NCI-H2107 (cell line): ENCODE measurements at places on chromosomes 11 and 22.

GRCh38 chr11:2461956-2462542, 17.2 kb downstream of the KCNQ1 start:
- no peak for DNase-seq

DNA sequence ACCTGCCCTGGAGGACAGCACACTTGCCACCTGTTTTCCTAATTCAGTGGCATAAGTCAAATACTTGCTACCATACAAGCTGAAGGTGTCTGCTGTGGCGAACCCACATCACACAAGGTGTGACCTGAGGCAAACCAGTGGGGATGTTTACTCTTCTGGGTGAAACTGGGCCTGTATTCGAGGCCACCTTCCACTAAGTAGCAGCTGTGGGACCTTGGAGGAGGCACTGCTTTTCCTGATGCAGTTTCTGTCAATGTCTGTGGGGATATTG, 927.4 kb downstream of the BRD1 start:
- DNase-seq = no peak

GRCh38 chr11:110818032-110818687, 105.9 kb upstream of the ARHGAP20 start:
- no peak for DNase-seq

DNA sequence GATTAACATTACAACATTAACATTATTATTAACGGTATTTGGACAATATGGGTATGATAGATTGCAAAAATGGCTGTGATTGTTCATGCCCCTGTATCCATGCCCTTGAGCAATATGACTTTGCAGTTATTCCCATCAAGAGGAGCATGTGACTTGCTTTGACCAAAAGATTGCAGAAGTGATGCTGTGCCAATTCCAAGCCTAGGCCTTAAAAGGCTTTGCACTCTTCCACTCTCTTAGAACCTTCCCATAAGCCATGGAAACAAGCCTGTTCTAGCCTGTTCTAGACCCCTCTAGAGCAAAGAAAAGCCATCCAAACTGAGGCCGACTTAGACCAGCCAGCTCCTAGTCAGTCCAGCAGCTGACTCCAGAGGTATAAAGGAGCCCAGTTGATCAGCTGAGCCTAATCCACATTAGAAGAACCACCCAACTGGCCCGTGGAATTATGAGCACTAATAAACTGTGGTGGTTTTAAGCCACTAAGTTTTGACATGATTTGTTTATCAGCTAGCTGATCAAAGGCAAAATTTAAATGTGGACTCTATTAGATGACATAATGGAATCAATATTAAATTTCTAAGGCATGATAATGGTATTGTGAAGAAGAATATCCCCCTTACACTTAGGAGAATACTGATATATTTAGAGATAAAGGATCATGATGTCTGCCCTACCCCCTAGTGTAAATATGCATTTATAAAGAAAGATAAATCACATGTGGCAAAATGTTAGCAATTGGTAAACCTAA, 28.6 kb downstream of the RAB30 start:
- no peak for DNase-seq

DNA sequence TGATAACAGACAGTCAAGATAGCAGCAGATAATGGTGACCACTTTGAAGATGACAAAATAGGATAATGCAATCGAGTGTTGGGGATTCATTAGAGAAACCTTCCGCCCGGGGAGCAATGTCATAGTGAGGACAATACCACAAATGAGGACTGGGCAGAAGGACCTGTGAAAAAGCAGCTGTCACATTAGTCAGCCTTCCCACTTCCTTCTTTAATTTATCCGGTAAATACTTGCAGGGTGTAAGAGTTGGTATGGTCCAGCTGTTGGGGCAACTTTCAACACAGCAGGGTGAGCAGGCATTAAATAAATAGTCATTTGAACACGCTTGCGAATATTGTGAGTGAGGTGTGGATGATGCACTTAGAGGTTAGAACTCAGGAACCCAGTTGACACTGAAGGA, 132.5 kb upstream of the KIRREL3 start:
- no peak for DNase-seq

GRCh38 chr11:34501500-34501899, 12.1 kb downstream of the ELF5 start:
- no peak for DNase-seq

GRCh38 chr11:10041748-10042446, 252.1 kb downstream of the SBF2 start:
- no peak for DNase-seq

DNA sequence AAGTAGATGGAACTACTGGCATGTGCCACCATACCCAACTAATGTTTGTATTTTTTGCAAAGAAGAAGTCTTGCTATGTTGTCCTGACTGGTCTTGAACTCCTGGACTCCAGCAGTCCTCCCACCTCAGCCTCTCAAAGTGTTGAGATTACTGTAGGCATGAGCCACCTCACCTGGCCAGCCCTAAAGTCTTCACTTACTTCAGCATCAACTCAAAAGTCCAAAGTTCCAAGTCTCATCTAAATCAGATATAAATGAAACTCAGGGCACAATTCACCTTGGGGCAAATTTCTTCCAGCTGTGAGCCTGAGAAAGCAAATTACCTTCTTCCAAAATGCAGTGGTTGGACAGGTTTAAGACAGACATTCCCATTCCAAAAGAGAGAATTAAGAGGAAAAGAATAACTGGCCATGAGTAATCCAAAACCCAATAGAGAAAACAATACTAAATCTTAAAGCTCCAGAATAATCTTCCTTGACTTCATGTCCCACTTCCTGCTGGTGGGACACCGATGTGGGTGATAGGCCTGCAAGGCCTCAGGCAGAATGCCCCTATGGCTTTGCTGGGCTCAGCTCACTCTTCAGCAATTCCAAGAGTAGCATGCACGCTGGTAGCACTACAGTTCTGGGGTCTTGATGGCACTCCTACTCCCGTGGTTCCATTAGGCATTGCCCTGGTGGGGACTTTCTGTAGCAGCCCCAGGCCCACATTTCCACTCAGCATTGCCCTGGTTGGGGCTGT, 50.3 kb downstream of the TUG1 start:
- no peak for DNase-seq

DNA sequence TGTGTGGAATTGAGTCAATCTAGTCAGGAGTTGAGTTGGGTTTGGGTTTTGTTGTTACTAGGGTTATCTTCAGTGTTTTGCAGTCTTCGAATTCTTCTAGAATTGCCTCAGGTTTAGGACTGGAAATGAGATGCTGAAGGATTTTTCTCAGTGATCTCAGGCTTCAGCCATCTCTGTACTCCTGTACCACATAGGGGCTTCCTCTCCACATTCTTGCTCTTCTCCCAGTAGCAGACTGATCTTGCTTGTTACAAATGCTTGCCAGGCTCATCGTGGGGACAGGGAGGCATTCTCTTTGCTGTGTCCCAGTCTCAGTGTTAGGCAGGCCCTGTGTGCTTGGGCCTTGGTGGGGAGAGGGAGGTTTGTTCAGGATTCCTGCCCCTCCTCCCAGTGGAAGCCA, 96.1 kb downstream of the LRRC32 start:
- DNase-seq = no peak

DNA sequence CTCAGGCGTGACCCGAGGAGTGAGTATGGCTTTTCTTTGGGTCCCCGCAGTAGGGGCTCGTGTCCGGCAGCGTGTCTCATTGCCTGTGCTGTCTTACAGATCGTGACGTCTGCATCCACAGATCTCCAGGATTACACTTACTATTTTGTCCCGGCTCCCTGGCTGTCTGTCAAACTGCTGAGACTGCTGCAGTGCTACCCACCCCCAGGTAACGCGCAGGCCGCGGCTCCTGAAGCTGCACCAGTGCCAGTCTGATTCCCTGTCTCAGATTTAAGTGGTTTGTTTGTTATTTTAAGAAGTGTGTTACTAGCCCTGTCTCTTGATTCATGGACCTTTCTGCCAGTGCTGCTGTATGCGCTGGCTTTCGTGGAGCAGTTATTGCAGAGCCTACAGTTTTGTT, 52.0 kb downstream of the MUC6 start:
- no peak for DNase-seq
